ENCODE measurements at places on chromosomes 4 and X. TPM values are rescaled to one million over a fixed set of nuclear protein-coding genes. Genes with fewer than 3 reads are reported as not detected.

Gene NALF2
- total RNA-seq, result 2.8 TPM

Gene PRSS12
- total RNA-seq, result 0.34 TPM

Gene RTL5
- total RNA-seq, result 5.6 TPM

Gene SMIM31
- not detected for total RNA-seq

Data from thyroid gland (tissue), 4 donors.